ENCODE measurements at places on chromosomes 16 and 17.
A peak's percentile ranks its signal among the peaks of the same experiment; 100 is the strongest.

GRCh38 chr16:59181821-59182420 lies 447.8 kb upstream of the GOT2 start:
- DNase-seq, result no peak

DNA sequence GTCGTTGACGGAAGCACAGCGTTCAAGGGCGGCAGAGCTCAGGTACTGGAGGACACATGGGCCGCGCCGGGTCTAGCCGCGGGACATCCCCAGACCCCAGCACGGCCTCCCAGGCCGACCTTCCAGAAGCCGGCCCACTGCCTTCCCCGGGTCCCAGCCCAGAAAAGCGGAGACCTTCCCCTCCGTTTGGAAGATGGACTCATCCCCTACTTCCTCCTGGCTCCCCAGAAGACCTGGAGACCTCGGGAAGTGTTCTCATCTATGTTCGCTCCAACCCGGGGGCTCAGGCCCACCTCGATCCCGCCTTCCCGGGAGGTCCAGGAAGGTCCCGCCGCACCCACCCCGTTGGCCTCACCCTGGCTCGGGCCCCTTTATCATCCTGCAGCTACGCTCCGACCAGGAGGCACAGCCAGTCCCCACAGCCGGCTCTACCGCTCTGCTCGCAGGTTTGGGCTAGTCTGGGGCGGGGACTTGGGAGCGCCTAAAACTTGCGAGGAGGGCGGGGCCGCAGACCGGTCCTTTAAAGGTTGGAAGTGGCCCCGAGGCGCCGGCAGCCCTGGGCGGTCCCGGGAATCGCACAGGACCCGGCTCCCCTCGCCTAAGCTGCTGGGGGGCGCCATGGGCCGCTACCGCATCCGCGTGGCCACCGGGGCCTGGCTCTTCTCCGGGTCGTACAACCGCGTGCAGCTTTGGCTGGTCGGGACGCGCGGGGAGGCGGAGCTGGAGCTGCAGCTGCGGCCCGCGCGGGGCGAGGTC lies at the start of gene ALOX12:
ALOX12 (plus strand) TSS at position 550 of the 756 bp plus-strand sequence; CDS start at position 619, 69 bp downstream.
- no peak for DNase-seq

DNA sequence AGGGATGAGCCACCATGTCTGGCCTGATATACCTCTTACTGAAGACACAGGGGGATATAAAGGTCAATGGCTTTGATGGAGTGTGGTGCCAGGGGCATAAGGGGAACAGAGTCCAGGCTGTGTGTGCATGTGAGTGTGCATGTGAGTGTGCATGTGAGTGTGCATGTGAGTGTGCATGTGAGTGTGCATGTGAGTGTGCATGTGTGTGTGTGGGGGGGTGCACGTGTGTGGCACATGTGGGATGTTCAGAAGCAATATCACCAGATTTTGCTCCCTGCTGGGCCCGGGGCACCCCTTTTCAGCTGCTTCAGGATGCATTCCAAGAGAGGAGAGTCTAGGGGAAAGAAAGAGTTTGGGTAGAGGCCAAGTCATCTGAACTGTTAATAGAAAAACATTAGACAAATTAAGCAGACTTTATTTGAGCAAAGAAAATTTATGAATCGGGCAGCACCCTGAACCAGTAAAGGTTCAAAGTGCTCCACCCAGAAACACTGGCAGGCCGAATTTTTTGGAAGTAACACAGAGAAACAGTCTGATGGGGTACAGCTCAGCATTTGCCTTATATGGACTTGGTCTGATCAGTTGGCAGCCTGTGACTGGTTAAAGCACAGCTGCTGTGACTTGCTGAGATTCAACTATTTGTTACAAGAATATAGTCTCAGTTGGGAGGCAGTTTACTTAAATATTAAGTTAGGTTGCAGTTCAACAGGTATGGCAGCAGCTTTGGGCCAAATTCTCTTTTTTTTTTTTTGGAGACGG lies 9.7 kb downstream of the CHST5 start:
- DNase-seq, result no peak

GRCh38 chr17:82475458-82475857 lies 16.9 kb downstream of the NARF start:
- DNase-seq, result no peak

GRCh38 chr17:75832164-75832651 lies 12.0 kb downstream of the UNC13D start:
- DNase-seq, result peak; percentile 74

DNA sequence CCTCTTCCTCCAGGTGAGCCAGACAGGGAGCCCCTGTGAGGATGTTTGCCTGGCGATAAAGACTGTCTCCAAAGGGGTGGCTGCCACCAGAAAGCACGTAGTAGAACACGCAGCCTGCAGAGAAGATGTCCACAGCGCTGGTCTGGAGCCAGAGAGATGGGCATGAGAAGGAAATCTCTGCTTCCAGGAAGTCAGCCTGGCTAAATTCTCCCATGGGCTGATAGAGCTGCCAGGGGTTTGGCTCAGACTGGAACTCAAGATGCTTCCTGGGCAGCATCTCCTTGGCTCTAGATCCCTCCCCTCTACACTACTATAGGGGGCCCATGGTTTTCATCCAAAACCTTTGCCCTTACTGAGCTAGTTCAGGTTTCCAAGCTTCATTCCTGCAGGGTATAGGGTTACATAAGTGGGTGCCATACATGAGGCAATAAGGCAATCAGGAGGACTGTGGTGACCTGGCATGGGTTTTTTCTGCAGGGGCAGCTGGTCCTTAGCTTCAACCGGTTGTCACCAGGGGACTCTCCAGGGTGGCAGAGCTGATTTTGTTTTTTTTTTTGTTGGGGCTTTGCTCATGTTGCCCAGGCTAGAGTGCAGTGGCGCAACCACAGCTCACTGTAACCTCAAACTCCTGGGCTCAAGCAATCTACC lies 13.6 kb downstream of the PLK1 start:
- no peak for DNase-seq

DNA sequence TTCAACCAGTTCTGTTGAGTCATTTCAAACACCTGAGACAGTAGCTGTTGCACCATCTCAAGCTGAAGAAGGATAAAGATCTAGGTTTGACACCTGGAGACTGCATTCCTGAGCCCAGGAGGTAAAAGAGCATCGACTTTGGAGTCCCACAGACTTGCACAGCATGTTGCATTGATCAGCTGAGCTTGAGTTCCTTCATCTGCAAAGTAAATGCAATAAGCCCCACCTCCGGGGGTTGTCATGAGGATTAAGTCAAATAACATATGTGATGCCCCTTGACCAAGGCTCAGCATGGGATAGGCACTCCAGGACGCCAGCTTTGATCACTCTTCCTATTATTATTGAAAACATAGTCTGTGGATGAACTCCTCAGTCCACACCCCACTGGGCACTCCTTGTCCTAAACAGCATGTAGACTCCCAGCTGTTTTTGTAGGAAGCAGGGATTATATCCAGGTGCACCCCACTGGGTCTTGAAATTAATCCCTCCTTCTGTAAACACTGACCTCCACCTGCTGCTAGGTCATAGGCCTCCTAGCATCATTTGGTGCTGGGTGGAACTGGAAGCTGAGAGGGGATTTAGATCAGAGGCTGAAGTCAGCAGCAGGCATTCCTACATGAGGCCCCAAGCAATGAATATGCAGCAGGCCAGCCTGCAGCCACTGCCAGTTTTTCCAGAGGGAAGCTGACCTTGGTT lies 259.0 kb downstream of the HS3ST4 start:
- DNase-seq, result no peak

GRCh38 chr17:79062691-79063090 lies 11.9 kb upstream of the ENGASE start:
- no peak for DNase-seq

DNA sequence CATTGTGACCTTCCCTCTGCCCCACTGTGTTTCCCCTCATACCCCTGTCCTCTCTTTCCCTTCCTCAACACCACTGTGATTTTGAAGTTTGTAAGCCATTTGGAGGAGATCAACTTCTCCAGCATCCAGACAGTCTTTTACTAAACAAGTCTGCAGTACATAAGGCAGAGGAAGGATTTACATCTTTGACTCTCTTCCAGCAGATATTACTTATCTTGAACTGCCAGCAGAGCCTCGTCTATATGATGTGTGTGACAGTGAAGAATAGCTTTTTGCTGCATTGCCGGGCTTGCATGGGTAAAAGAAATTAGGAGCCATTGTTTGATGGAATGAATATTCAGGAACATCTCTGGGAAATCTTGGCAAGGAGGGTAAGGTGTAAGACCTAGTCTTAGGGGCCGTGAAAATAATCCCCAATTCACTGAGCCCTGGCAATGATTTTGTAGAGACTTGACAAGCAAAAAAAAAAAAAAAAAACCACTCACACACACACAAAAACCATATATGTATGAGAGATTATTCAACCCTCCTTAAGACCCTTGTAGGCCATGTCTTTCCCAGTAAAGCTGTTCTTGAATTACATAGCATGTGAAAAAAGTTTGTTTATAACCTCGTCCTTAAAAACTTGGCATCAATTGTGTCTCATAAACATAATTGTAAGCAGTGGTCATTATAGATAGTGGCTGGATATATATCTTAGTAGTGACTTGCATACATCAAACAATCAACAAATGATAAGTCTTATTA lies 903.9 kb downstream of the CDH11 start:
- DNase-seq, result no peak

DNA sequence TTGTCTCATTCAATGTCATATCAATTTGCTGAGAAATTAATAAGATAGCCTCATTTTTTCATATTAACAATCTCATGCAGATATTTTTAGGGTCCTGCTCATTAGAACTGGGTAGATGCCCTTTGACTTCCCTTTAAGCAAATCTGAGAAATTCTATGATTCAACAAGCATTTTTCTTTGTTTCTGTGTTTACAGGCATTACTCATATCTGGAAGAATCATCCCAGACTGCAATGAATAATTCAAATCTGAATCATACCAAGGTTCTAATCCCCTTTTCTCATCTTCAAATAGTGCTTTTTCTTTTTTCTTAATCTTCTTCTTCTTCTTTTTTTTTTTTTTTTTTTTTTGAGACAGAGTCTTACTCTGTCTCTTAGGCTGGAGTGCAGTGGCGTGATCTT lies 69.2 kb upstream of the KIFC3 start:
- DNase-seq, result no peak

- DNase-seq, result no peak
Measured at GRCh38 chr17:7894226-7894625, 5.6 kb downstream of the CHD3 start.

DNA sequence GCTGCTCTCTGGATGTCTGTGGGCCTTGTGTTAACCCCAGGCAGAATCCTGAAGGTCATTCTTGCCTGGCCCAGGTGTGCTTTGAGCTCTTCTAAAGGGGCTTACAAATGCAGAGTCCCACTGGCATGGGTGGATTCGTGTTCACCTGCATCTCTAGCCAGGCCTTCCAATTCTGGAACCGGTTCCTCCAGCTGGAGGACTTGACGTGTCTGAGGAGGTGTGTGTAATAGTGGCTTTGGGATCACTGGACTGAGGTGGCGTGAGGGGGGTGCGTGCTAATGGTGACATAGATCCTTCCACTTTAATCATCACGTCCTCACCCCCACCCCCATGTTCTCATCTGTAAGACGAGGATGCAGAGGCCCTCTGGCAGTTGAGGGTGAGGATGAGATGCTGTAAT lies 4.8 kb downstream of the GSE1 start:
- no peak for DNase-seq

DNA sequence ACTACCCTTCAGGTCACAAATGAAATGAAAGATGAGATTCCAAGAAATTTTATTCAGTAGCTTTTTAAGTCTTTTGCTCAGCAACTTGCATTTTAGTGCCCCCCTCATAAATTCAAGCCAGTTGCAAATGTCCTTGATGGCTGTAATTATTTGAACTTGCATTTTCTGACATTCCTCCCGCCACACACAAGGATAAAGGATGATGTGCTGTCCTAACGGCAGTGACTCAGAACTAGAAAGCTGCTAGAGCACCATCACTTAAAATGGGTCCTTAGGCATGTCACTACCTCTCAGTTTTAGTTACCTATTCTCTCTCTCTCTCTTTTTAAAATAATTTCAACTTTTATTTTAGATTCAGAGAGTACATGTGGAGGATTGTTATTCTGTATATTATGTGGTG lies 306.7 kb downstream of the CNTNAP4 start:
- DNase-seq, result no peak

- no peak for DNase-seq
Measured at GRCh38 chr16:57687363-57687929, 7.2 kb upstream of the DRC7 start.

DNA sequence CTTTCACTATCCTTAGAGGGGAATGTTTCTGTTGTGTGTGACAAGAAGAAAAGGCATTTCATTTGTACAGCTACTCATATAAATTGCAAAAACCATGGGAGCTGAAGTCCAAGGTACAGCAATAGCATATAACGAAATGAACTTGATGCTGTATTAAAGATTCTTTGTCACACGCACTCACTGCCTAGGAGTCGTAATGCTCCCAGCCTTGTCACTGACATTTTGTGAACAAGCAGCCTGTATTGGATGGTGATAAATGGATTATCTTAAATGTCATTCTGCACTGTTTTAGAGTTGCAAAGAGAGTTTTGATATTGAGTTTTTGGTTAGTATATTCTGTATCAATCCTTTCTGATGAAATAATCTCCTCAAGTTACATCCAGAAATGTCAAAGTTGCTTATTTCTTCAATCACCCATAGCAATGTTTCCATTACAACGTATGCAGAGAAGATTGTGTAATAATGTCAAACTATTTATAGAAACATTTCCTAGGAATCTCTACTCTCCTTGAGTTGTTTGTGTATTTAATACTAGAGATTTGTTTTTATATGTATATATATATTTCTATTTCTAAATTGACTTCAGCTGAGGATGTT lies 270.6 kb downstream of the FTO start:
- no peak for DNase-seq

DNA sequence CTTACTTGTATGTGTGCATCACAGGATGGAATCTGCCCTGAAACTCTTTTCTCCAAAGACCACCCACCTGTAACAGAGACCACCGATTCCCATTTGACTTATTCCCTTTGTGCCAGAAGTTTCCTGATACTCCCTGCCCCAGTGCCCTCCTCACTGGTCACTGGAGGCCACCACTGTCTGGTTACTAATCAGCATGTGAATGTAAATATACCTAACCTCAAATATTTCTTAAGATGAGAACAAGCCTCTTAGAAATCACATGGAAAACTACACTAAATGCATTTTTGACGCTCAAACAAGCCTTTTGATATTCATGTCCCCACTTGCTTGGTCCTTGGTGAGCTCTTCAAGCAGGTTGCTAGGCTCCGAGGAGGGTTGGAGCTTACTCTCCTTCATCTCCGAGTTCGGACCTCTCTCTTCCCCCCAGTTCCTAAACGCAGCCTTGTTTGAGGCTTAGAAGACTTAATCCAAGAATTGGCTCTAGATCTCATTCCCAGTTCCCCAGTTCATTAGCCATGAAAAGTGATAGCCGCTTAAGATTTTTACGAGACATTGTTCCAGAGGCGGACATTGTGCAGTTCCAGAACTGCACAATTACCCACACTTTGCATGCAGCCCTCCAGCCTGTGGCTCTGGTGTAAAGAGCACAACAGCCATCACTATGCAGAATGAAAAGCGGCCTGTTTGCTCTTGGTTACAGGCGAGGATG lies 579.2 kb upstream of the PSMD7 start:
- no peak for DNase-seq

- peak; percentile 76 for DNase-seq
Measured at GRCh38 chr17:49218941-49219913, 8.7 kb downstream of the ABI3 start.

DNA sequence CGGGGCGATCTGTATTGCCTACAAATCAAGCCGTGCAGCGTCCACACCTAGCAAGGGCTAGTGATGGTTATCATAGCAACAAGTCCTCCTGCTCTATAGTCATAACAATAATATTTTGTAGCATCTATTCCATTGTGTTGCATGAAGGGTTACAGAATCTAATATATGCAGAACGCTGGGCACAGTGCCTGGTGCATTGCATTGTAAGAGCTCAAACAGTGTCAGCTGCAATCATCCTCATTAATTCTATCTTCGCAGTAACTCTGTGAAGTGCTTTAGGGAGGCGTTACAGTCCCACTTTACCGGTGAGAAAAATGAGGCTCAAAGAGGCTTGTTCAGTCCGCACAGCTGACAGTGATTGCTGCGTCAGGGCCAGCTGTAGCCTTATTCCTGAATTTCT lies 149.4 kb downstream of the RBFOX1 start:
- DNase-seq, result no peak
